ENCODE measurements at places on chromosomes 13 and 19.
A peak's percentile ranks its signal among the peaks of the same experiment; 100 is the strongest.

GRCh38 chr19:46296722-46297461 lies at the start of gene HIF3A:
TSS of gene HIF3A (plus strand) at chr19:46297042. CDS start at chr19:46297077, 35 bp downstream.
- DNase-seq = no peak

DNA sequence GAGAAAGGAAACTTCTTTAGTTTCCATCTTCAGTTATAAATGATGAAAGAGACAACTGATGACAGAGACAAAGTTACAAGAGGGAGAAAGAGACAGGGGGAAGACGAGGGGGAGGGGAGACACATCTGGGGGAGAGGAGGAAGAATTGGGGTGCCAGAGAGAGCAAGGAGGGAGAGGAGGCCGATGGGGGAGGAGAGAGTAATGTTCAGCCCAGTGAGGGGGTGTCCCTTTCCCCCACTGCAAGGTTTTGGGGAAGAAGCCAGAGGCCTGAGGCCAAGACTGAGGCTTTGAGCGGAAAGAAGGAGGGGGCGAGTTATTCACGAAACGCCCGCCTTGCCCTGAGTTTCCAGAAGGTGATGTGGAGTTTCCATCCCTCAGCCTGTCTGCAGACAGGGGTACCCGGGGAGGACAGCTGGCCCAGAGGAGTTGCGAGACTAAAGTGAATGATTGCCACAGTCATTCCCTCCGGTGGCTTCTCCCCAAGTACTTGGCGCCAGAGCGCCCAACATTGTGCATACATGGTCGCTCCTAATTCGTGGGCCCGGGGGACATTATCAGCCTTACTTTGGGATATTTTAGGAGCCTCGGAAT lies 558 bp upstream of the PPAN start:
- no peak for DNase-seq

DNA sequence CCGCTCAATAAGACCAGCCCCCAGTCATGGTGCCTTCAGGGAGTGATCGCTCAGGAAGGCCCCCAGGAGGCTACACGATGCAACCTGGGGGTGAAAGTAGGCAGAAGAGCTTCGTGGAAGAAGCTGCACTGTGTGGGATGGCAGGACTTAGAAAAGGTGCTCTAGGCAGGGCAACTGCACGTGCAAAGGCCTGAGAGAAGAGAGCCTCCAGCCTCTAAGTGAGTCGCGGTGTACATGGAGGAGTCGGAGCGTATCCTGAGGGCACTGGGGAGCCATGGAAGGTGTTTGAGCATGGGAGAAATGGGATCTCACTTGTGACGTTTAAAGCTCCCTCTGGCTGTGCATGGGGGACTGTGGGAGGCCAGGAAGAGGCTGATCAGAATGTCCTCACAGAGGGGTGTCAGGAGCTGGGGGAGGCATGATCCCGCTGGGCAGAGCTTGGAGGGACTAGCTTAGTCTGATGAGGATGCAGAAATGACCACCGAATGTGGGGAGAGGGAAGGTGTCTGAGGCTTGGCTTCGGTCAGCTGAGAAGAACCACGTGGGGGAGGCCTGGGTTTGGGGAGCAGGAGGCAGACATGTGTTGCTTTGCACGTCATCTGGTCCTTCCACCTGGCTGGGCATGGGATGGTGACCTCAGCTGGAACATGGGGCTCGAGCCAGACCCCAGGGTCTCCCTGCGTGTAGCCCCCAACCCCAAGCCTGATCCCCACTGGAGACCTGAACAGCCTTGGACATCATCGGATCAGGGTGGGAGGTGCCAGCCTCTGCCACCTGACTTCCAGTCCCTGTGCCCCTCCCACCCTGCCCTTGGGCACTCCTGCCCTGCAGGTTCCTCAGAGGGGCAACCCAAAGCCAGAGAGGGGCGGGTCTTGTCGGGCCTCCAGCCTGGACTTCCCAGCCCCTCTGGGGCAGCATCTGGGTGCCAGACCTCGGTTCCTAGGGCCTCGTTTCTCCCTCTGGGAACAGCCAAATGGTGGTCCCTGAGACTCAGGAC lies 1.1 kb downstream of the APC2 start:
- DNase-seq = no peak

GRCh38 chr19:2360833-2361232 lies 768 bp downstream of the TMPRSS9 start:
- no peak for DNase-seq

DNA sequence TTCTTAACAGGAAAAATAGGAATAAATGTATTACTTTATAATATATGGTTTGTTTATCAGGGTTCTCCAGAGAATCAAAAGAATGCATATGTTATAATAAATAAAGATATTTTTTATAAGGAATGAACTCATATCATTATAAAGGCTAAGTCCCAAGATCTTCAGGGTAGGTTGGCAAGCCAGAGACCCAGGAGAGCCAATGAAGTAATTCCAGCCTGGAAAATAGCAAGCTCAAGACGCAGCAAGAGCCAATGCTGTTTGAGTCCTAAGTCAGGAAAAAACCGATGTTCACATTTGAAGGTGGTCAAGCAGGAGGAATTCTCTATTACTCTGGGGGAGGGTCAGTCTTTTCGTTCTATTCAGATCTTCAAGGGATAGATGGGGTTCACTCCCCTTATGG lies 490.0 kb downstream of the PCDH20 start:
- no peak for DNase-seq

- DNase-seq = no peak
Measured at GRCh38 chr13:110816500-110816899, 98.4 kb downstream of the ANKRD10 start.

DNA sequence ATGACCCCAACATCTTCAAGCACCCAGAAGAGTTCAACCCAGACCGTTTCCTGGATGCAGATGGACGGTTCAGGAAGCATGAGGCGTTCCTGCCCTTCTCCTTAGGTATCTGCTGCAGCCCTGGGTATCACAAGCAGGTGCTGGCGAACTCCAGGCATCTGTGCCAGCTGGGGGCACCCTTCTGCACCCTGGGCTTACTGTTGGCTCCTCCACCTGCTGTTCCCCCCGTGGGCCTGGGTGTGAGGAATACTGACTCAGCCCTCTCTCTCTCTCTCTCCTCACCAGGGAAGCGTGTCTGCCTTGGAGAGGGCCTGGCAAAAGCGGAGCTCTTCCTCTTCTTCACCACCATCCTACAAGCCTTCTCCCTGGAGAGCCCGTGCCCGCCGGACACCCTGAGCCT lies 13.0 kb downstream of the CYP2S1 start:
- DNase-seq = peak; percentile 80

DNA sequence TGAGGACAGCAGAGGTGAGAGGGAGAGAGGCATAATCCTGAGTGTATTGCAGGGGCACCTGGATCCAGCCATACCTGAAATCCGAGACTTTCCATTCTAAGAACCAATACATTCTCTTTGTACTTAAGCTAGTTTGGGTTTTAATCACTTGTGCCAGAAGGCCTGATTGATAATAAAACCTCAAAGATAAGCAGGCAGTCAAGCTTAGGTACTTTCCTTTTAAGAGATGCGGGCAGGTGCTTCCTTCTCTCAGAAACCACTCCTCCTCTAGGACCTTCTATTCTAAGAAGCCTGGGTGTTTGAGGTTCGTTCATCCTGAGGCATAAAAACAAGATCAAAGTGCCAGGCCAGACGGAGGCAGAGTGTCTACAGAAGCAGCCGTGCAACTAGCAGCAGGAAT lies 22.2 kb downstream of the FAM187B start:
- DNase-seq = no peak

GRCh38 chr19:31141301-31141700 lies 207.9 kb downstream of the TSHZ3 start:
- peak; percentile 10 for DNase-seq

DNA sequence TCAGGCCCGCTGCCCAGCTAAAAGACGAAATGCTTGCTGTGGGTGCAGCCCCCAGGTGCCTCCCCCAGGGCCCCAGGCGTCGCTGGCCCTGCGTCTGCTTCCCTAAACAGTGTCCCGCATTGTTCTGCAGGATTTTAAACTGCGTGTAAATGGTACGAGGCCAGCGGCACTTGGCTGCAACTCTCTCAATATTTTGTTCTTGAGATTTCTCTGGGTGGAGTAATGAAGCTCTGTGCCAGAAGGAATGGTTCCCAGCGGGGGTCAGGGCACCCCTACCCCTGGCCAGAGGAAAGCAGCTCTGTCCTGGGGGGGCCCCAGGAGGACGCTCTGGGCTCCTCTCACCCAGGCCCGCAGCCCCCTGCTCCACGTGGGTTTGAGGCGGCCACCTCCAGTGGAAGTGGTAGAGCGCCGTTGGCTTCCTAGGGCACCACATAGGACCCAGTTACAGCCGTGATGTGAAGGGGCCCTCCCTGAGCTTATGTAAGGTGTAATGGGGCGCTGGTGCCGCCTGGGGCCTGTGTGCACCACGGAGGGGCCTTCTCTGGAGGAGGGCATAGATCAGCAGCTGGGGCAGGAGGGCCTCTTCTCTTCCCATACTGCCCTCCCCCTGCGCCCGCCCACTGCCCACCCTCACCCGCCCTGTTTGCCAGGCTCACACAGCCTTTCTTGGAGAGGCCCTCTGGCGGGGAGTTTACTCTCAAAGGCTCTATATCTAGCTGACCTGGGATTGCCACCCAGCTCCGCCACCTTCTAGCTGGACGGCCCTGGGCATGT lies 19.8 kb downstream of the PAK4 start:
- DNase-seq = no peak

DNA sequence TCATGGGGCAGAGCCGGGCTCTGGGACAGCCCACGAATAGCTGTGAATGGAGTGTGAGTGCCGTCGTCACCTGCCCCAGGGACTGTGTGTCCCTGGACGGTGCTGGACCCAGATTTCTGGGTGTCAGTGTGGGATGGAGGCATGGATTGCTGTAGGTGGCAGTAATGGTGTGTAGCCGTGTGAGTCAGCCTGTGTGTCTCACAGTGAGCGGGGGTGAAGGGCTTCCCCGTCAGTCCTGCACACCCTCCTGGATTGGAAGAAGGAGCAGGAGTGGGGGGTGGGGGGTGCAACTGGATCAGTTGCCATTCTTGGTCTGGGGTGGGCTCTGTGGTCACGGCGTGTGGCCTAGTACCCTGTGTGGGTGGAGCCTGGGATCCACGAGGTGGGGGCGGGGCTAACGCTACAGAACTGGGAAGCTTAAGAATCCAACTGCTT lies 6.5 kb upstream of the LTBP4 start:
- DNase-seq = peak; percentile 71

GRCh38 chr13:75705395-75705794 lies 69.3 kb downstream of the LMO7 start:
- peak; percentile 85 for DNase-seq

DNA sequence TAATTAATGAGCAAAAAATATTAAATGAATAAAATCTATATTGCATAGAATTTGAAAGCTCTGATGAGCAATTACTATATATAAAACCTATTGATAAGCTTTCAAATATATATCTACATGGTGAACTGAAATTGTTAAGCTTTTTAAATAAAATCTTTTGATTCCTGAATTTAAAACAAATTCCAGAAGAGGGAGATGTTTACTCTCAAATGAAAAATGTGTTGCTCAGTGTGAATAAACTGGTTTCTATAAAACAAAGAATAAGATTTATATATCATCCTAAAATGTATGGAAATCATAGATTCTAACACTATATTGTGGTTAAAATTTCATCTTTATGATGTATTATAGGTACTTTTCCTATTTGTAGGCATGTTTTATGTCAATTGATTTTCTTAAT lies 171.5 kb upstream of the SLITRK6 start:
- DNase-seq = peak; percentile 5

DNA sequence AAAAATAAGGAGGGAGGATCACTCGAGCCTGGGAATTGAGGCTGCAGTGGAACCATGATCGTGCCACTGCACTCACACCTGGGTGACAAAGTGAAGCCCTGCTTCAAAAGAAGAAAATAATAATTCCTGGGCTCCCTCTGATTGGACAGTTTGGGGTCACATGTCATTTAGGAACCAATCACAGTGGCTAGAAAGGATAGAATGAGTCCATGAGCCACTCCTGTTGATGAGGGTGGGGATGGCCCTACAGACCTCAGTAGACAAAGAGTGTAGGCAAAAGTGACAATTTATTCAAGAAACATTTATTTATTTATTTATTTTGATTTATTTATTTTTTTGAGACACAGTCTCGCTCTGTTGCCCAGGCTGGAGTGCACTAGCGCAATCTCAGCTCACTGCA lies 26.8 kb upstream of the ADGRE5 start:
- no peak for DNase-seq

- DNase-seq = no peak
Measured at GRCh38 chr13:111595276-111595675, 274.8 kb downstream of the TEX29 start.

DNA sequence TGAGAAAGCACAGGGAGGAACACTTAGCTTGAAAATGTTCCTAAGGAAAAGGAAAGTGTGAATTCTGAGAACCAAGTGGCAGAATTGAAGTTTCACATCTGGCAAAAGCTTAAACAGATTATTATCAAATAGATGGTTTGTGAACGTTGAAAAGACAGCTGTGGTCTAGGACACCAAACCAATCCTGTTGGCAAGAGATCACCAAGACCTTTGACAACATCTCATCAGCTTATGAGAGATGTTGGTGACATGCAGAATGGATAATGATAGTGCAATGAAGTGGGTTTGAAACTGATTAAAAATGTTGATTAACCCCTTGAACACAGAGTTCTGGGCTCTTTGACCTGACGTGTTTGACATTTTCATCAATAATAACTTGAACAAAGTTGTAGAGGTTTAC lies 74.6 kb upstream of the GPR183 start:
- no peak for DNase-seq

- DNase-seq = peak; percentile 37
Measured at GRCh38 chr13:44373601-44374347, at the start of gene SERP2. TSS of gene SERP2 (plus strand) at chr13:44373824. CDS start at chr13:44374026, 202 bp downstream.

- DNase-seq = peak; percentile 19
Measured at GRCh38 chr19:18999016-18999758, 34.1 kb downstream of the SUGP2 start.

GRCh38 chr19:40284251-40284500 lies 969 bp downstream of the AKT2 start:
- peak; percentile 28 for DNase-seq

GRCh38 chr19:19145684-19146608 lies 7.7 kb upstream of the TMEM161A start:
- peak; percentile 69 for DNase-seq

DNA sequence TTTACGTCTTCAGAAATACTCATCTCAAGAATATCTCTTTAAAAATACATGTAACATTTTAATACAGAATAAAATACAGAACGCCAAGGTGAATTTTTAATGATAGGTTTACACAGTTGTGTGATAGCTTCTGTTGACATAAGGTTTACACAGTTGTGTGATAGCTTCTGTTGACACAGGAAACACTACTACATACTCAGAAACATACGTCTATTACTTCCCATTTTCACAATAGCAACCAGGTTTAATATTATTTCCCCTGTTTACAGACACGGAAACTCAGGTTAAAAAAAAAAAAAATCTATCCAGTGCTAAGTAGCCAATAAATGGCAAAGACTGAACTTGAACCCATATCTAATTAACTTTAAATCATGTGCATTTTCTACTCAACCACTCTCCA lies 571.2 kb downstream of the LIG4 start:
- DNase-seq = no peak
